HS-5 (cell line): ENCODE measurements at places on chromosomes 2 and 18.

DNA sequence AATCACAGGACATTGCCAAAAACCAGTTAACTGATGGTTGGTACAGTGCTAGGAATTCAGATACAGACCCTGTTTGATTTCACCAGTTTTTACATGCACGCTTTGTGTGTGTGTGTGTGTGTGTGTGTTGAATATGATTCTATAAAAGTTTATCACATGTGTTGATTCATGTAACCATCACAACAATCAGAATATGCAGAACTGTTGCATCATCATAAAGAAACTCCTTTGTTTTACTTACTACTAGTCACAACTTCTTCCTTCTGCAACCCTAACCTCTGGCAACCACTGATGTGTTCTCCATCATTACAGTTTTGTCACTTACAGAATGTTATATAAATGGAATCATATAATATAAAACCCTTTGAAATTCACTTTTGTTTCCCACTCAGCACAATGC is 144.8 kb upstream of the CYP26B1 start:
- DNase-seq, result no peak

DNA sequence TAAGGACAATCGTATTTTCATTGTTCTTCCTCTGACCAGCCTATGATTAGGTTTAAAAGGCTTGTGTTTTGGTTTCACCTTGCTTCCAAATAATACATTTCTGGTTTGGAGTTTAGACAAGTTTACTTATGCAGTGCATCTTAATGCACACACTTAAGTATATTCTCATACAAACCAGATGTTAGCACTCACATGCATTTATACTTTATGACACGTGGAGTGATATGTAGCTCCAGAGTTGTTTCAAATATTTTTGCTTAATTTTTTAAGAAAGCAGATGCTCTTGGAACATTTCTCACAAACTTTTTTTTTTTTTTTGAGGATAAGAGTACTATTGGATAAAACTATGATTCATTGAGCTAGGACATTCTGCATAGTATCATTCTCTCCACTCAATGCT is 109.9 kb downstream of the PDE1A start:
- DNase-seq, result no peak

DNA sequence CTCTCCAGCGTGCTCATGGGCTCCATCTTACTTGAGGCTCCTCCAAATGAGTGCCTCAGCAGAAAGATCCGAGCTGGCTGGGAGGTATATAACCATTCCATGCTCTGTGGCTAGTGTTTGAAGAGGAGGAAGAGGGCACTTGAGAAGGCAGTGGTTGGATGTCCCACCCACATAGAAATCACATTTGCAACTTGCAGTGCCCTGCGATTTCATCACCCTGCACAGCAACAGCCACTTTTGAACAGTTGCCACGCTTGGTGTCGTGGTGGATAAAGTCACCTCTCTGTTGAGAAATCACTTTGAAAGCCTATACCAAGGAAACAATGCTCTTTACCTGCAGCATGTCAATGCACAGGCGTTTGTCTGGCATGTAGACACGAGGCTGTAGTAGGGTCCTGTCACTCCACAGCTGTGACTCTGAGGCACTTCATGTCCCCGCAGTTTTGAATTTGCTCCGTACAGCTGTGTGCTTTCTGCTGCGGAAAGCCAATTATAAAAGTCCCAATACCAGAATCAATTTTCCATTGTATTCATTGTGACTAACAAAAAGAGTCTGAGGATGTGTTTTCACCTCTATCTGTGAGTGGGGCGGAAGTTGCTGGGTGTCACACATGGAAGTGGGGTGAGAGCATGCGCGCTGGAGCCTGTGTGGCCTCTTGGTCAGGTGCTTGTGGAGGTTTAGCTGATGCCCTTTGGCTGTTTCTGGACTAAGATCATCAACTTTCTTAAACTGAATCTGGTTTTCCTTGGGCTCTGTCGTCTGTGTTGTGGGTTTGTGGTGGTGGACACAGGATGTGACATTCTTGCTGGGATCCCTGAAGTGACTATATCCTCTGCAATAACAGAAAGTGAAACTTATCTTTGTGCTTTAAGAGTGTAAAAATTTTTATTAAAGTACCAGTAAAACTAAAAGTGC is 2.8 kb downstream of the CNDP2 start:
- no peak for DNase-seq

DNA sequence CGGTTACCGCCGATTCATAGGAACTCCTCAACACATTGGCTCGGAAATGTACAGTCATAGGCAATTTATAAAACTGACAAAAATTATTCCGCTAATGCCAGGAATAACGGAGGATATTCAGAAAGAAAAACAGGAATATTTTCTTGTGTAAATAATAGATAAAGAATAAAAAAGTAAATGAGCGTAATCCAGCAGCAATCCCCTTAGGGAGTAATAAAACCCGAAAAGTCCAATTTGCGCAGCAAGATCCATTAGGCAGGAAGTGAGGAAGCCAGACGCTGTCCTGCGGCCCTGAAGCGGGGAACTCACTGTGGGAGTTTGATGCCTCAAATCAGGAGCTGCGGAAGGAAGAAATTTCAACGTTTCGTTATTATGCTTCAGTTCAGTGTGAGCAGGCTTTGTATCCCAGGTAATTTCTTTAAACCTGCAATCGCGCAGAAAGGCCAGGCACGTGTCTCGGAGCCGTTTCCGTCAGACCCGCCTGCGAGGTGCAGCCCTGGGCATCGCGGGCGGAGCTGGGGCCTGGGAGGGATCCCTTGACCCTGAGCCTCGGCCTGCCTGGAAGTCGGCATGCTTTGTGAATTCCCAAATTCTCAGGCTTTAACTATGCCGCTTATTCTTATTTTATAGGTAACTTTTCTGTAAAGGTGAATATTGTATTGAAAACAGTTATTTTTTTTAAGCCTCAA is 180.9 kb upstream of the ALKAL2 start:
- no peak for DNase-seq

DNA sequence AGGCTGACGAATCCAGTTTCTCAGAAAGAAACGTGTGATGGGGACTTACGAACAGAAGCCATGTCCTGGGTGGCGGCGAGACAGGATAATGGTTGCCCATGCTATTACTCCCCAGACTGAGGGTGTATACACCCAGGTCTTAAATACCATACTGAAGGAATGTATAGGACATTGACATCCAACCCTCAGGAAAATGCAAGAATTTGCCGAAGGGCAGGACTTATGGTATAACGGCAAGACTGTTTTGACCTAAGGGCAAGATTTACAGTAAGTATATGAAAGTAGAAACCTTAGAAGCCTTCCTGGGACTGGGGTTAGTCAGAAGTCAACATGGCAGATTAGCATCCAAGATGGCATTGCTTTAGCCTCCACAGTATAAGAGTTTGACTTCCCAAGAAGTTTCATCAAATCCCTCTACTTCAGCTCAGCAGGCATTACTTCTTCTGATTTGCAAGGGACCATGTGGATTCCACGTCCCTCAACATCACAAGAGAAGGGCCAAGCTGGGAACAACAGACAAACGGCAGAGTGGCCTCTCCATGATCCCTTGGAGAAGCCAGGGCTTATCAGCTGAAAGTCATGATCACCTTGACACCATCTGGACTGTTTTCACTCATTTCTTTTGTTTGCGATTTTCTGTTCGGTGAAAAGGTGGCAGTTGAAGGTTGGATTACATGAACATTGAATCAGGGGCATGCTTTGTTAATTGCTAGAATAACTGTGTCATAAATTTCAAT is 21.1 kb downstream of the ST3GAL5 start:
- no peak for DNase-seq

- no peak for DNase-seq
These were observed 157.1 kb downstream of the BCL2 start for GRCh38 chr18:63162271-63163014.

DNA sequence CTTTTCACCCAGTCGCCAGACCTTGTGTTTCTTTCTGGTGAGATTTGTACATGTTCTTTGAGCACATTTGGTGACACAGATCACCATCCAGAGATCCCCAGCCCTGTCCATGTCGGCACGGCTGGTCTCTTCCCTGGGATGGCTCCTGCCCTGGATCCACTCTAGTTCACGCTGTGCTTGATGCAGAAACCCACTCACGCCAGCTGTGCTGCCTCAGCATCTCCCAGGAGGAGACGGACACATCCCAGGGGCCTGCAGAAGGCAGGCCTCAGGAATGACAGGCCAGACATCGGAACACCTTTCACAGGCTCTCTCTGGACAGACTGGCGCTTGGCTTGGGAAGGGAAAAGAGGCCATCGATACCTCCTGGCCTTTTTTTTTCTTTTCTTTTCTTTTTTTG is 203.6 kb downstream of the ACKR3 start:
- no peak for DNase-seq

DNA sequence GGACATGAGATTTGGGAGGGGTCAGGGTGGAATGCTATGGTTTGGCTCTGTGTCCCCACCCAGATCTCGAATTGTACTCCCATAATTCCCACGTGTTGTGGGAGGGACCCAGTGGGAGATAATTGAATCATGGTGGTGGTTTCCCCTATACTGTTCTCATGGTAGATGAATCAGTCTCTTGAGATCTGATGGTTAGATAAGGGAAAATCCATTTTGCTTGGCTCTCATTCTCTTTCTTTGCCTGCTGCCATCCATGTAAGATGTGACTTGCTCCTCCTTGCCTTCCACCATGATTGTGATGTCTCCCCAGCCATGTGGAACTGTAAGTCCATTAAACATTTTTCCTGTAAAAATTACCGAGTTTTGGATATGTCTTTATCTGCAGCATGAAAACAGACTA is 80.9 kb upstream of the GALNT5 start:
- no peak for DNase-seq

- no peak for DNase-seq
These were observed 995.1 kb upstream of the DDX18 start for GRCh38 chr2:116819355-116819754.

DNA sequence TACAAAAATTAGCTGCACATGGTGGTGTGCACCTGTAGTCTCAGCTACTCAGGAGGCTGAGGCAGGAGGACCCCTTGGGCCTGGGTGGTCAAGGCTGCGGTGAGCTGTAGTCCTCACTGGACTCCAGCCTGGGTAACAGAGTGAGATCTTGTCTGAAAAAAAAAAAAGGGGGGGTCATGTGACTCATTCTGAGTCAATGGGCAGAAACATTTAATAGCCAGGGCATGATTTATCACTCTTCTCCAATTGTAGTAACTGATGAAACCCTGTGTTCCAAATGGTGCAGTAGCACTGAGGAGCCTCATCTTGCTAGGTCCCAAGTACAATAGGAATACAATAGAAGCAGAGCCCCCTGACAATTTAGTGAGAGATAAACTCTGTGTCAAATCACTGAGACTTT is 78.9 kb upstream of the CCDC68 start:
- no peak for DNase-seq

GRCh38 chr2:42317945-42318344 is 43.1 kb downstream of the COX7A2L start:
- DNase-seq, result no peak

- DNase-seq, result no peak
These were observed 25.4 kb upstream of the SLC66A3 start for GRCh38 chr2:11129598-11130449.

GRCh38 chr2:4340536-4340935 is 637.2 kb downstream of the DCDC2C start:
- no peak for DNase-seq

DNA sequence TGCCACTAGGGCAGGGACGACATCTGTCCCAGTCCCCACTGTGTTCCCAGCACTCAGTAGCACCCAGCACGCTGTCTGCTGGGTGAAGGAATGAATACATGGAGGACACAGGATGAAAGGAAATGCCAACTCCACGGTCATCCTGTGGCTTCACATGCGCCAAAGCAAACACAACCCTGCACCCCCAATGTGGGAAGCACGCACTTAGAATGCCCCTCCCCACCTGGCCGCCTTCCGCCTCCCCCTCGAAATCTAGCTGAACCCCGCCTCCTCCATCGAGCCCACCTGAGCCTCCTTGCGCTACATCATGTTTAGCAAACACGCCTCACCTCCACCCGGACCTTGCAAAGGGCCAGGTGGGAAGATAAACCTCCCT is 33.9 kb downstream of the ADCY3 start:
- DNase-seq, result no peak

- DNase-seq, result no peak
These were observed 48.1 kb downstream of the PLB1 start for GRCh38 chr2:28544036-28544346.

DNA sequence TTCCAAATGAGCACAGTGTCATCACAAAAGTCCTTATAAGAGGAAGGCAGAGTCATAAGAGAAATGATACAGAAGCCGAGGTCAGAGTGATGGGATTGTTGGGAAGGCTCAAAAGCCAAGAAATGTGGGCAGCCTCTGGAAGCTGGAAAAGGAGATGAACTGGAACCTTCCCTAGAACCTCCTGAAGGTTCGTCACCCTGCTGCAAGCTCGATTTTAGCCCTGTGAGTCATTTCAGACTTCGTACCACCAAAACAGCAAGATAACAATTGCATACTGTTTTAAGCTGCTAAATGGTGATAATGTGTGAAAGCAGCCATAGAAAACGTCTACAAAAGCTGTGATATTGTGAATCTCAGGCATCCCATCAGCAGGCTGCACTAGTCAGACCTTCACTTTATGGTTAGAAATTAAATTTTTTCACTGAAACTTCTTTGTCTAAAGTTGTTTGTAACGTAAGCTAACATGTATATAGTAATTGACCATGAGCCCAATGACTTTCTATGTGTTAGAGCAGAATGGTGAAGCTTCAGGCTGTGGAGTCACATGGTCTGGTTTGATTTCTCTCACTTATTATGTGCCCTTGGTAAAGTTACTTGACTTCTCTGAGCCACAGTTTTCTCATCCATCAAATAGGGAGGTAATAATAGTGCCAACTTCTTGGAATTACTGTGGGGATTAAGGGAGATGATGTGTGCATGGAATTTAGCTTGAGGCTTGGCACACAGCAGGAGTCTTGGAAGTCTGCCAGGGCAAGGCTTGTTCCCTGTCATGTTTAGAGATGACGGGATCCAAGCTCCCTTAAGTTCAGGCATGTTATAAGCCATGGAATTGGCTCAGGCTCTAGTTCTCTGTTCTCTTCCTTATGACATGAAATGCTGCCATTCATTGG is 132.0 kb upstream of the CCDC195 start:
- DNase-seq, result peak; percentile 44

DNA sequence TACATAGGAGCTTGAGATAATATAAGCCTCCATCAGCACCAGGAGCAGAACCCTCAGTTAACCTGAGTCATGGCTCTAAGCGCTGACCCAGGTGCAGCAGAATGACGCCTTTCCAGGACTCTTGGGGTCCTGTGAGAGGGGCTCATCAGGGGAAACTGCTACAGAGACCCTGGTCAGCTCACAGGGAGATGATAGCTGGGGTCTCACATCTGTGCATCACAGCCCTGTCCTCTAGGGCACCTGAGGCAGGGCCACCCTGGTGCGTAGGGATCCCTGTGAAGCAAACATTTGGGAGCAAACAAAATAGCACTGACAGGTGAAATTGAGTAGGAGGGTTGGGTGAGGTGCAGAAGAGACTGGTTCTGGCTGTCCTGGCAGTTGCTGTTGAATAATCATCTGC is 219.2 kb downstream of the SH3RF3 start:
- DNase-seq, result no peak

- DNase-seq, result no peak
These were observed 141.2 kb upstream of the CTAGE1 start for GRCh38 chr18:22558945-22559385.

- no peak for DNase-seq
These were observed 63.3 kb downstream of the LIPG start for GRCh38 chr18:49625021-49625691.
